ENCODE measurements at places on chromosomes 1 and 21.
A peak's percentile ranks its signal among the peaks of the same experiment; 100 is the strongest.

DNA sequence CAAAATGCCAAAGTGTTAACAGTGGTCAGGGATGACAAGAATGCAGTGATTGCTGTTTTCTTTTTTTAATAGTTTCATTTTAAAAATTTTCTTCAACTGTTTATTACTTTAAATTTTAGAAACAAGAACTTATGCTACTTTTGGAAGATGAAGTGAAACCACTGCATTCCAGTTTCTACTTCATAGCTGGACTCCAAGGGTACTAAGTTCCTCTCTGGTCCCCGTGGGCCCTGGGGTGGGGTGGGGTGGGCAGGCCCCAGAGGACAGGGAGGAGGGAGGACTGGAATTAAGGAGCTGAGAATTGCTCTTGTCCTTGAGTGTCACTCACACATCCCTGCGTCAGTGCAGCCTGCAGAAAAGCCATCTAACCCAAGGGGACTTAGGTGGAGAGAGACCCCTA is 97.3 kb downstream of the RAVER2 start:
- DNase-seq: no peak

DNA sequence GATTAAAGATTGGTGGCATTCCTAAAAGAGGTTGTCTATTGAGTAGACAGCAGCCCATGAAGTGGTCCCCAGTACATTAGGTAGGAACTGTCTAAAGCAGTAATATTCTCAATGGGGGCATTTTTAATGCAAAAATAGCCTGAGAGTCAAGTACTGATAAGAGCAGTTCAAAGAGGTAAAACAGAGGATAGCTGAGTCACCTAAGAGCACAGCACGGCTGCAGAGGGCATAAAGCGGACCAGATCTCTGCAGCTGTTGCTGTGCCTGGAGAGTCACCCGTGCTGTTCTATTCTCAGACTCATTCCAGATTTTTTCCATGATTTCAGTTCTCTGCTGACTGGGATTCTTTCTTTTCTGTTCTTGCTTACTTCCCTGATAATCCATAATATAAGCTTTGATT is 313.2 kb downstream of the OLFM3 start:
- DNase-seq: no peak

- no peak for DNase-seq
These were observed 150.2 kb downstream of the FOXD2 start for GRCh38 chr1:47587891-47588582.

DNA sequence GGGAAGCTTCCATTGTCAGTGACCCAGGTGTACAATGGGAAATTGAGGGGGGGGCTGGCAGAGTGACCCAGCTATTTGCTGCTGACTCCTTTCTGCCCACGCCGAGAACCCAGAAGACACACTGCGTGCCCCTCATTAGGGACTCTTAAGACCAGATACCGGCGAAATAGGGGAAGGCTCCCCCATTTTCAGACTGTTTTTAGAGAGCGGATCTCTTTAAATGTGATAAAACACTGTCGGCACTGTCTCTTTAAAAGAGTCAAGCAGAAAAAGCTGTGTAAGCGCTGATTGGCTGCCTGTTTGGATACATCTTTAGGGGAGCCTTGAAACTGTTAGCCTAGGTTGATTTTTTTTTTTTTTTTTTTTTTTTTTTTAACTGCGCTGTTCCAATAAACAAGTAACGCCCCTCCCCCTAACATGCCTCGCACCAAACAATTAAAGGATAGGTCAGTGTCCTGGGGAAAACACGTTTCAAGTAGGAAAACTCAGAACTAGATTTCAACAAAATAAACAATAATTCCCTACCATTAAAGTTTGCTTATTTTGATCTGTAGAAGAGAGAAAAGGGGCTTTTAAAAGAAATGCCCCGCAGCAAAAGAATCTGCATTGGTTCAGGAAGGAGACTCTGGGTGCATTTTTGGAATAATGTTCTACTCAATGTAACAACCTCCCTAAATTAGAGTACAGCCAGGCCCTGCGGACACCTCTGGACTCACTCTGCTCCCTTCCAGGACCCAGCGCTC is 1.4 kb upstream of the SSBP3 start:
- DNase-seq: peak; percentile 73

DNA sequence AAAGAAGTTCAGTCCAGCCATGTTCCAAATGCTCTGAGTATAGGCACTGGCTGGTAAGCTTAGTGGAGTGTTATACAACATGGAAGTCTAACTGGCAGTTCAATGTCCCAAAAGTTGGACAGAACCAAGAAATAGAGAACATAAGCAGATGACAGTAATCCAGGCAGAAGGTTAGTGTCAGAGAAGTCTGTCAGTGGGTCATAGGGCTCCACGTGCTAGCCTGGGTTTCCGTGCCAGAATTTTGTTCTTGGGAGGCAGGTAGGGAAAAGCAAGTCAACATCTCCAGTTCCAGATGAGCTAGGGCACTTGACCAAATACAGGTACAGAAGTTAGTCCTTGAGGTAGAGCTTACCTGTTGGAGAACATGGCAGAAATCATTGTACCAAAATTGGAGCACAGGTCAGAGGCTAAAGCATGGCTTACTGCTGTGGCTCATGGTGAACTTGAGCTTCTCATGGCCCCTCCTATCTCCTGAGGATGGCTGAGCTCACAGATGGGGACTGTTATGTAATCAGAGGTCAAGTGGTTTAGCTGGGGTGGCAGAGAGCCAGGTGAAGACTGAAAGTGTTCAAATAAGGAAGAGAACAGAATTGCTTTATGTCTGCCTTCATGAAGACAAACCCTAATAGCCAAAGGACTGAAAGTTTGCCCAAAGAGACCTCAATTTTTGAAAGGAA is 170.8 kb downstream of the NFIA start:
- DNase-seq: no peak

- DNase-seq: no peak
These were observed 119.8 kb downstream of the OSBPL9 start for GRCh38 chr1:51736702-51737101.

- DNase-seq: no peak
These were observed 205.6 kb downstream of the APP start for GRCh38 chr21:25964926-25965325.

DNA sequence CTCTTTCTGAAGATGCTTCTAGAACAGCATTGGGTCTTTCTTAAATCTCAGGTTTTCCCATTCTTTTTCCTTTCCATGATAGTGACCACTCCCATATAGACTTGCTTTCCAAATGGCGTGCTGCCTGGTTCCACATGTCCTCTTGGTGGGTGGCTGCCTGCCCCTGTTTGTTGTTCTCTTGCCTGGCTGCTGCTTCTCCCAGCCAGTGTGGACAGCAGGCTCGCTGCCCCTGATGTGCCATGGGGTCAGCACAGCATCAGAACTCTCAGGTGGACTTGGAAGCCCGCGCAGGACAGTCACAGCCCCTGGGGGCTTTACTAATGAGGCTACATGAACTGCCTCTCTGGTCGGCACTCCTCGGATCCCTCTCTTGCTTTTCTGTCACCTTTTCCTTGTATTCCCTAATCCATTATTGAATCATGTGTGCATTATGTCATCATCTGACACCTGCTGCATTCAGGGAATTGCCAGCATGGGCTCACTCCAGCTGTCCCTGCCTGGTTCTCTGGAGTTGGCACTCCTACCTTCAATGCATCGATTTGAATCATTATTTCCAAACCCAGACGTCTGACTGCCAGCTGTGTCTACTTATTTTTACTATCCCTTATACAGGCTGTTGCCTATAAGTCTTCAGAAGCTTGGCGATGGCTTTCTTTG is 100.5 kb upstream of the COA6 start:
- DNase-seq: no peak

Data from stimulated activated naive CD4-positive, alpha-beta T cell (primary cell).